Cardiac ventricle fibroblast (primary cell): ENCODE measurements at places on chromosomes 13 and 19. TPM values are rescaled to one million over a fixed set of nuclear protein-coding genes. Genes with fewer than 3 reads are reported as not detected.

Gene ATP1A3
- total RNA-seq, result 0.05 TPM in 1 of 2 replicates, not detected in the other

Gene PRR12
- total RNA-seq, result 11.5 and 12.4 TPM in 2 replicates

Gene GPR4
- 1.8 TPM in 2 replicates for total RNA-seq

Gene NFIC
- total RNA-seq, result 125 and 142 TPM in 2 replicates

Gene RXFP2
- not detected in 2 replicates for total RNA-seq

Gene RHPN2
- total RNA-seq, result 1.8 and 5.1 TPM in 2 replicates

Gene FXYD3
- total RNA-seq, result not detected in 2 replicates

Gene IGFL2
- total RNA-seq, result not detected in 2 replicates

Gene AKAP11
- 19.8 and 22.9 TPM in 2 replicates for total RNA-seq

Gene AP1M2
- total RNA-seq, result not detected in 2 replicates

Gene MISP3
- total RNA-seq, result 1.4 and 1.8 TPM in 2 replicates

Gene PRR19
- total RNA-seq, result not detected in 2 replicates

Gene ZFP36
- 61.9 and 72.9 TPM in 2 replicates for total RNA-seq

Gene OR10H1
- total RNA-seq, result not detected in 2 replicates

Gene RFX2
- total RNA-seq, result 3.2 and 6.2 TPM in 2 replicates

Gene TTC9B
- not detected in 2 replicates for total RNA-seq

Gene KXD1
- 75.0 and 87.0 TPM in 2 replicates for total RNA-seq

Gene TPTE2
- total RNA-seq, result not detected in 2 replicates

Gene CYSLTR2
- total RNA-seq, result 0.37 and 6.3 TPM in 2 replicates

Gene SLC25A41
- not detected in 2 replicates for total RNA-seq

Gene ADGRE2
- 0.24 and 0.31 TPM in 2 replicates for total RNA-seq
